ENCODE measurements at places on chromosomes 3 and 15.

DNA sequence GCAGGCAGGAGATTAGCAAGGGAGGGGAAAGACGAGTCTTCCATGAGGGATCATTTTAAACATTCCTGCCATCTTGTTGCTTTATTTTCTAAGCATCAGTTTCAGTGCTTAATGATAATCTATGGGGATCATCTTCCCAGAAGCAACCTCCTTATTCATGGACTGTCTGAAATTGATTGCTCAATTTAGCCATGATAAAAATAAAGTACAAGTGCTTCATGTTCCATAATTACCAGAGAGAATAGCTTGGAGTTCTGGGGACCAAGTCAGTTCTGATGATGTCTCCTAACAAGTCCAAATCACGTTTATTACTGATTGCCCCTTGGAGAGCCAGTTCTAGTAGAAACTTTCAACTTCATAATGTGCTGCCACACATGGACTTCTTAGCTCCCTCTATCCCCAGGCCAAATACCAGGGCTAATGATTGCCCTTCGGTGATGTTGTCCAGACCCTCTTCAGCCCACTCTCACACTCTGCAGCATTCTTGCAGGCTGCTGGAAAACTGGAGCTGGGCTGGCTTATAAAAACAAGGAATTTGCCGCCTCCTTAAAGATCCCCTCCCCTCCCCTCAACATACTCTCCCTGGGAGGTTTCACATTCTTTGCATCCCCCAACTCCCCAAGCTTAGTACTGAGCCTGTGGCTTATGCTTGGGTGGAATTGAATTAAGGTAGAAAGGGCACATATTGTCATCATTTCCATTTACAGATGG lies 222.1 kb upstream of the ADAMTS9 start:
- DNase-seq, result no peak

DNA sequence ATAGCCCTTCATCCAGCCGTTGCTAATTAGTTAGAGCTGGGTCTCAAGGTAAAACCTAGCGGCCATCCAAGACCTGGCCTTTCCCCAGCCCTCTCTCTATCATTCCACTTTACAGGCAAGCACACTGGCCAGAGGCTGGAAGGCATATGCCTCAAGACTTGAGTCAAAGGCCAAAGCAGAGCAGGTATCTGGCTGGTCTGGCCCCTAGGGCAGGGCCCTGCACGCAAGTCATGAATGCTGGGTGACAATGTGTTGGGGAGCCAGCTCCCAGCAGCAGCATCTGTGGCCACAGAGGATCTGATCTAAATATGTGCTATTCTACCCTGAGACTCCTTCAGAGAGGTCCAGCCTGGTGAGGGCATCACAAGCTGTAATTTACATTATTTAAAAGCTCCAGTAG lies 113.6 kb downstream of the LRTM1 start:
- no peak for DNase-seq

DNA sequence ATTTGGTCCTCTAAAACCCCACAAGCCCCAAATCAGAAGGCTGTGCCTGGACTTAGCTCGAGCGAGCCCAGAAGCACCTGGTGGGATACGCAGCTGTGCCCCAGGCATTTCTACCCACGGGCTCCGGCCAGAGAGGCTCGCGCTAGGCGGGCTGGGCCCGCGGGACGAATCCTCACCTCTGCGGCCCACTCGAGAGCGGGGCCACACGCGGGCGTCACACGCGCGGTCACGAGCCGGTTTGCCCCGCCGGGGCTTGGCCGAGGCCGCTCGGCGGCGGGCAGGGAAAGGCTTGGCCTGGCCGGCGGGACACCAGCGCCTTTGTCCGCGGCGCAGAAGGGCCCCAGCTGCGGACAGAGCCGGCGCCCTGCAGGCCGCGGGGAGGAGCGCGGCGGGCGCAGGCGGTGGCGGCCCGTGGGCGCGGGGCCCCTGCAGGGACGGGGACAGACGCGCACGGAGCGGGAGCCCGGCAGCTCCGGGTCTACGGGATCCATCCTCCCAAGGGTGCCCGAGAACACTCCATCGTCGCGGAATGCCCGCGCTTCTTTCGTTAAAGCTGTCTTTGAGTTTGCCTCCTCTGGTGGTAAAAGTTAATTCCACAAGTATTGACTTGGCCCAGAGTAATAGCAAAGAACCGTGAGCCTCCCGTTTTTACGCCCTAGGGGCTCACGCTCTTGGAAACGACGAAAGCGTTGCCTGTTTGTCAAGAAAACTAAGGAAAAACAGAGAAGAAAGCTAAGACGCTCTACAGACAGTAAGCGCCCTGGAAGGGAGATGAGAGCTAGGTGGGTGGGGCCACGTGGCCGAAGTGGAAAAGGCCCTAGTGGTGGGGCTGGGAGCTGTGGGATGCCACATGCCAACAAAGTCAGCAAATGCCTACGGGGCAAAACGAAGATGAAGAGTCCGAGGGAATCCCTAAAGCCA lies 26.4 kb downstream of the TYRO3 start:
- no peak for DNase-seq

DNA sequence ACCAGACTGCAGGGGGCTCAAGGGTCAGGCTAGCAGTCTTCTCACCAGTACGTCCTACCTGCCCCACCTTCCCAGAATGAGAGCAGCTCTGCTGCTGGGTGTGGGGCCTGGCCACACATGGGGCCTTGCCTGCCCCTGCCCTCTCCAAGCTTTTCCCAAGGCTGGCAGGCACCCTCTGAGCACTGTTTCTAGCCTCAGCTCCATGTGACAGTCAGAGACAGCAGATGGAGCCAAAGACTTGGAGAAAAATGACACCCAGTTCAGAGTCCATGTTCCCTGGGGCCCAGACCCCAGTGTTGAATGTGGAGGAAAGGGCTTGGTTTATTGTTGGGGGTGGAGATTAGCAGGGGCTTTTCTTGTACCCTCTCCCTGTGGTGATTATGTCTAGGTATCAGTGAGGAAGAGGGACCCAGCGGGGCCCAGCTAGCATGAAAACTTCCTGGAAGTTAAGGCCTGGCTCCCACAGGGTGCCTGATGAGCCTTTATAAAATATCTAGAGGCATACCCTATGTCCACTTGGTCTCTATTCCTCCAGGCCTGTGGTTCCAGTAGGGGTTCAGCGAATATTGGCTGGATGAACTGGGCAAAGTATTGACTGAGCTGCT lies 153.8 kb downstream of the EEFSEC start:
- no peak for DNase-seq

DNA sequence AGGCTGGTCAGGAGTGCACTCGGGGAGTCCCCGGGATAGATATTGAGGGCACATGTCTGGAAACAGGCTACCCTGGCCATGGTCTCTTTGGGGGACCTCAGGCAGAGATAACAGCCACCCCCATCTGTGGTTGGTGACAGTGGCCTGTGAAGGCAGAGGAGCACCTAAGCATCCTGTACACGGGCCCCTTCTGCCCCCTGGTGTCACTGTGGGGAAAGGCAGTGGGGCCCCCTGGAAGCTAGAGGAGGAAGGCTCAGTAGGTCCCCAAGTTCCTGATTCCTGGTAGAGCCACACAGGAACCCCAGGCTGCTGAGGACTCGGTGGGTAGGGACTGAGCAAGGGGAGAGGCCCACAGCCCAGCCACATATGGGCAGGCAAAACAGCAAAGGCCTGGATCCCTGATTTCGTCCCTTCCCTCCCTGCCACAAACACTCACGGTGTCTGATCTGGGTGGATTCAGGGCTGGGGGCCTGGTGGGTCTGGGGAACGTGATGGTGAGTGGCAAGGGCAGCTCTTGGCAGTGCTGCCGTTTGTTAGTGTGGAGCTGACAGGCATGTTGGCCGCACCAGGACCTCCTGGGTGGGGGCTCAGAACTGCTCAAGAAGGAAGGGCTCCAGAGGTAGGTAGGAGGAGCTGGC lies 14.1 kb upstream of the CXCR6 start:
- no peak for DNase-seq

DNA sequence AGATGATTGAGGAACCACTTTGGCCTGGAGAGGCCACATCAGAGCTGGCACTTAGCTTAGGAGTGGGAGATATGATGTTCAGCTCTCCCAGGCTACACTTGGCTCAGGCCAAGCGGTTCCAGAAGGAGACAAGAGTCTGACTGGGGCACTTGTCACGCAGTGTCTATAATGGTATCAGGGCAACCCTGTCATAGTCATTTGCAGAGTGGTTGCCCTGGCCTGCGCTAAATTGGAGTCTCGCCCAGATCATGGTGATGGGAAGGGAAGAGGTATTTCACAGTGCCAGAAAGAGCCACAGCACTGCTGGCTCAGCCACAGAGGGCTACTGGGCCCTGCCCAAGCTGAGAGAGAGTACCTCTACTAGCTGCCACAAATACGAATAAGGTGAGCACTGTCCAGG lies 186.9 kb upstream of the CRBN start:
- DNase-seq, result no peak

- no peak for DNase-seq
Measured at GRCh38 chr3:17078926-17079465, 194.2 kb downstream of the PLCL2 start.

DNA sequence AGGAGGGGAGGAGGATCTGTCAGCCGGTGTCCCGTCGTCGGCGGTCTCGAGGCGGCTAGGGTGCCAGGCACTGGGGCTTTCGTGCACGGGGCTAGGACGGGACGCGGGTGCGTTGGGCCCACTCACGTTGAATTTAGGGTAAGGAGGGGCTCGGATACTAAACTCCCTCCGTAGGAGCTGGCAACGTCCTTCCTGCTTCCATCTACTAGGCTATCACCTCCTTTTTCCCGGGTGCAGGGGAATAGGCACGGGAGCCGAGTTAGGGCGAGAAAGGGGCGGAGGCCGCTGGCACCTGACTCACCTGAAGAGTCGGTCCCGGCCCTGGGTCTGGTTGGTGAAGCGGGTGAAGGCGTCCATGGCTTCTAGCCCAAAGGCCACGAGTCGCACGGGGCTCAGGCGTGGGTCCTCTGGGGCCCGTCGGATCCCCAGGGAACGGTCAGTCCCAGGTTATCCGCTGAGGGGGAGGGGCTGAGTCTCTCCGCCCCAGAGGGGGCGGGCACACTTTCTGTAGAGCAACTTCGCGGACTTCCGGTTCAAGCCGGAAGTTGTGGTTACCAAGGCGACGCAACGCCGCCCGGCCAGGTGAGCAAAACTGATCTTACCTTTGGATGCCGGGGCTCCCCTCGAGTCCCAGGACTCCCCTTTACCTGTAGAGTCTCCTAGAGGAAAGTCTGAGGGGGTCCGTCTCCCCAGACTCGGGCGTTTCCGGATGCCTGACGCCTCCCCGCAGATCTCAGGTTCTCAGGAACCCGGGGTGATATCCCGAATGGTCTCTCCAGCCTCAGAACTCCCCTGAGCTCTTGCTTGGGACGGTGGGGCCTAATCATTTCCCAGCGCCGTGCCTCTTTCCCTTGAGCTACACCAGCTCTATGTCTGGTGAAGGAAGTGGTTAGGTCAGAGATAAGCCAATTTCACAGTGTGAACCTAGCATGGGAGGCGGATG lies at the start of the genes PEX11A and WDR93:
TSS of gene PEX11A (minus strand) at position 479 of the 943 bp plus-strand sequence. CDS start at position 357, 122 bp downstream.
TSS of gene WDR93 (plus strand) at position 536 of the 943 bp plus-strand sequence. CDS start 10,936 bp downstream, outside the sequence.
- DNase-seq, result no peak

- no peak for DNase-seq
Measured at GRCh38 chr3:142863930-142864920, 24.7 kb downstream of the PCOLCE2 start.

- peak; percentile 0 for DNase-seq
Measured at GRCh38 chr15:76235186-76235826, 76.0 kb downstream of the ETFA start.

DNA sequence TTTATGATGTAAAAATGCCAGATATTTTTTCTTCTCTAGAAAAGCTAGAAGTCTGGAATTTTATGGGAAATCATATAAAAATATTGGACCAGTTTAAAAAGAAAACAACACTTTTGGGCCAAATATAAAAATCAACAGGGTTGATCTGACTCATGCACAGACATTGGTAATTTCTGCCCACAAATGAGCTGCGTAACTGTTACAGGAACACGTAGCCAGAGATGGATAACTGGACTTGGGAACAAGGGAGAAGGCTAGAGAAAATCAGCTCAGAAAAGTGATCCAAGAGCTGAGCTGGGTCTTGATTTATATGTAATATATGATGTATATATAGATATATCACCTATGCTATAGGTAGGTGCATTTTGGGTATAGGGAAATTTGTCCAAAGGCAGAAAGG lies 36.8 kb upstream of the NAALADL2 start:
- no peak for DNase-seq

GRCh38 chr15:92306663-92307062 lies 87.0 kb upstream of the ST8SIA2 start:
- DNase-seq, result no peak

- no peak for DNase-seq
Measured at GRCh38 chr3:42764561-42765295, 8.3 kb downstream of the CCDC13 start.

GRCh38 chr15:100433304-100433703 lies 91.5 kb upstream of the ADAMTS17 start:
- DNase-seq, result no peak

DNA sequence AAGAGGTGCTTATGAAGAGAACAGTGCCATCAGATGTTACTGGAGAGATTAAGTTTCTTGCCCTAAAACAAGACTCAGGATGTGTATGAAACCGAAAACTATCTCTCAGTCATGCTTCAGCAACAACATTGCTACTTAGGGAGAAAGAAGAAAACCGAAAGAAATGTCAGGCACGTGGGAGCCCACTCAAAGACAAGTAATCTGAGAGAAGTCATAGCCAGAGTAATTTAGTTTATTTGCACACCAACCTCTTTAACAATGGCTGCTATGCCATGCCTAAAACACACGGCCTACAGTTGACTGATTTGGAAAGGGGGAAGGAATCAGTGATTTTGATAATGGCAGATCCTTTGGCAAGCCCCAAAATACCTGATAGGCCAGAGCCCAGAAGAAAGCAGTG lies 162.9 kb downstream of the TIGIT start:
- DNase-seq, result no peak

GRCh38 chr3:20396335-20396734 lies 210.3 kb upstream of the SGO1 start:
- no peak for DNase-seq

- no peak for DNase-seq
Measured at GRCh38 chr3:52896613-52897012, 735 bp downstream of the STIMATE start.

DNA sequence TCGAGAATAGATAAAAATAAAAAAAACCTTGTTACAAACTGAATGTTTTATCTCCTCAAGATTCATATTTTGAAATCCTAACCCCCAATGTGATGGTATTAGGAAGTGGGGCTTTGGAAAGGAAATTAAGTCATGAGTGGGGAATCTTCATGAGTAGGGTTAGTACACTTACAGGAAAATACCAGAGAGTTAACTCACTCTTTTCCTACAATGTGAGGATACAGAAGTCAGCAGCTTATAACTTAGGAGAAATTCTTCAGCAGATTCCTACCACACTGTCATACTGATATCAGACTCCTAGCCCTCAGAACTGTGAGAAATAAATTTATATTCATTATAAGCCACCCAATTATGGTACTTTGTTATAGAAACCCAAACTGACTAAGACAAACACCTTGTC lies 453.1 kb downstream of the GBE1 start:
- peak; percentile 21 for DNase-seq

GRCh38 chr3:194661946-194662345 lies 10.0 kb downstream of the LSG1 start:
- DNase-seq, result no peak

- no peak for DNase-seq
Measured at GRCh38 chr3:184459355-184459754, 79.5 kb downstream of the CHRD start.

- DNase-seq, result no peak
Measured at GRCh38 chr3:31724116-31724515, 191.4 kb downstream of the STT3B start.
